ENCODE measurements at places on chromosomes 4 and X.

DNA sequence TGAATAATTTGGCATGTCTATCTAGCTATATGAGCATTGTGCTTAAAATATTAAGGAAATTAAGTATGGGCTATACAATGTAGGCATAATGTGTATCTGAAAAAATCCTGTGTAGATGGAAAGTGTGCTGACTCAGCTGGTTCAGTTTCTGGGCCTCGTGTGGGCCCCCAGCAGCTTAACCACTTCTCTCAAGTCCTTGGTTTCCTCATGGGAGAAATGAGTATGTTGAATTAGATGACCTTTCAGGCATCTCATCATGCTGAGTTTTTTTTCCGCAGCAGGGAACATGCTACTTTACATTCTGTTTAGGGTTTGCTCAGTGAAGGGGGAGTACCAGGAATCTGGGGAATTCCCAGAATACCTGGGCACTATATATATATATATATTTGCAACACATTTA, 30.5 kb downstream of the RHOH start:
- no peak for DNase-seq

- DNase-seq, result peak; percentile 70
Observed at GRCh38 chr4:124636788-124637187, 75.7 kb downstream of the ANKRD50 start.

GRCh38 chr4:138051157-138051556, 191.0 kb downstream of the SLC7A11 start:
- DNase-seq, result no peak

- DNase-seq, result no peak
Observed at GRCh38 chr4:156128616-156129015, 174.9 kb upstream of the CTSO start.

- DNase-seq, result no peak
Observed at GRCh38 chr4:81257816-81258215, 42.8 kb upstream of the PRKG2 start.

DNA sequence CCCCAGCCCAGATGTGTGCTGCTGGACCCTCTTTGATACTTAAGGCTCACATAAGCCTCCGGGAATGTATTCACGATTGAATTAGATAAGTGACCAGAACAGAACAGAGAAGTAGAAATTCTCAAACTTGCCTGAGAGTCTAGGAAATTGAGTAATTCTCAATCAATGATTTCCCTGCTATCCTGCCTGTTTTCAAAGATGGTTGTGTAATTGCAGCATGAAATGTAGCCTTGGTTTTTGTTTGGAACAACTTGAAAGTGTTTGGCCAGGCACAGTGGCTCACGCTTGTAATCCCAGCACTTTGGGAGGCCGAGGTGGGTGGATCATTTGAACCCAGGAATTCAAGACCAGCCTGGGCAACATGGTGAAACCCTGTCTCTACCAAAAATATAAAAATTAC, 41.2 kb downstream of the TNIP2 start:
- no peak for DNase-seq

DNA sequence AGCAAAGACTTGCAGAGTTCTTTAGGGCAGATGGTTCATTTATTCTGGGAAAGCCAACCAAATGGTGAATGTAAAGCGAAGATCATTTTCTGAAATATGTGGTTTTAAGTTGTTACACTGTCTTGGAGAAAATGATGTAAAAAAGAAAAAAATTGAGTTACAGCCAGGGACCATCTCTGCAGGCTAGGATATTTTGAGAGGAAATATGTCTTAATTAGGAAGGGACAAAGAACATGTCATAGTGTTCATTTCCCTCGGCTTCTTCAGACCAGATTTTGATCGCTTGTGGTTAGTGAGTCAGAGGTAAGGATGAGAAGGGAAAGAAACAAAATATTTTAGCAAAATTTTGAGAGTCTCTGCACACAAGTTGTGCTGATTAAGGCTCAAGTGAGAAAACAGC, 59.0 kb upstream of the C1QTNF7 start:
- no peak for DNase-seq

GRCh38 chr4:181582595-181582994, 660.6 kb upstream of the TENM3 start:
- no peak for DNase-seq

GRCh38 chr4:1406394-1406980, at the start of gene NKX1-1:
Gene NKX1-1 (minus strand): TSS chr4:1406442. CDS start chr4:1406442, 0 bp downstream.
- no peak for DNase-seq

GRCh38 chrX:136126872-136127406, 20.4 kb upstream of the FHL1 start:
- no peak for DNase-seq

DNA sequence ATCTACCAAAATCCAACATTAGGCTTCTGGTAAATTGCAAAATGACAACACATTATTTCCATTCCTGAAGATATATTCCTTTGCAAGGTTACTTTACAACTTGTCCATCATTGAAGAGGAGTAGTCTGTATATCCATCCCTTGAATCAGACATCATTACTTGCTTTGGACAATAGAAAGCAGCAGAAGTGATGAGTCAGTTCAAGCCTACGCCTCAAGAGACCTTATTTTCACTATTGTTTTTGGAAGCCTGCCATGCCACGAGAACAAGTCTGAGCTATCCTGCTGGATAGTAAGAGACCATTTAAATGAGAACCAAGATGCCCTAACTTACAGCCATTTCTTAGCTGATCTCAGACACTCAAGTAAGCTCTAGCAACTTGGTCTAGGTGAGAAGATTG, 246.0 kb upstream of the HHIP start:
- no peak for DNase-seq

GRCh38 chr4:107987916-107988762, 1.6 kb upstream of the HADH start:
- DNase-seq, result no peak

DNA sequence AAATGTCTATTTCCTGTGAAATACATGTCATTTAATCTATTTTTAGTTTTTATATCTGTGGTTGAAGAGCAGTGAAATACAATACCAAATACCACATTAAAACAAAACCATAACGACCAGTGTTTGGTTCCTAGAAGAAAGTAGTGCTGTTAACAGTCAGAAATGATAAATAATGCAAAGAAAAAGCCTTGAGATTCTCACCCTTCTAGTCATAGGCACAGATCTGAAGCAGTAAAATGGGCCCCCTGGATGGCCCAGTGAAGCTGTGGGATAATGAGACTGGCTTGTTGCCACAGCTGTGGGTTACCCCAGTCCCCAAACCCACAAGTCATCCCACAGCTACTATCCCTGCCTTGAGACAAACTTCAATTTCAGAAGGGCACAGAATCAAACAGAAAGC, 137.3 kb upstream of the RPL34 start:
- no peak for DNase-seq

- DNase-seq, result no peak
Observed at GRCh38 chr4:825971-826330, at the start of gene CPLX1. Gene CPLX1 (minus strand): TSS chr4:826129. CDS start chr4:824522, 1,607 bp downstream.

GRCh38 chrX:111270339-111270738, at the start of gene CAPN6:
Gene CAPN6 (minus strand): TSS chrX:111270483. CDS start chrX:111263936, 6,547 bp downstream.
- DNase-seq, result peak; percentile 45

DNA sequence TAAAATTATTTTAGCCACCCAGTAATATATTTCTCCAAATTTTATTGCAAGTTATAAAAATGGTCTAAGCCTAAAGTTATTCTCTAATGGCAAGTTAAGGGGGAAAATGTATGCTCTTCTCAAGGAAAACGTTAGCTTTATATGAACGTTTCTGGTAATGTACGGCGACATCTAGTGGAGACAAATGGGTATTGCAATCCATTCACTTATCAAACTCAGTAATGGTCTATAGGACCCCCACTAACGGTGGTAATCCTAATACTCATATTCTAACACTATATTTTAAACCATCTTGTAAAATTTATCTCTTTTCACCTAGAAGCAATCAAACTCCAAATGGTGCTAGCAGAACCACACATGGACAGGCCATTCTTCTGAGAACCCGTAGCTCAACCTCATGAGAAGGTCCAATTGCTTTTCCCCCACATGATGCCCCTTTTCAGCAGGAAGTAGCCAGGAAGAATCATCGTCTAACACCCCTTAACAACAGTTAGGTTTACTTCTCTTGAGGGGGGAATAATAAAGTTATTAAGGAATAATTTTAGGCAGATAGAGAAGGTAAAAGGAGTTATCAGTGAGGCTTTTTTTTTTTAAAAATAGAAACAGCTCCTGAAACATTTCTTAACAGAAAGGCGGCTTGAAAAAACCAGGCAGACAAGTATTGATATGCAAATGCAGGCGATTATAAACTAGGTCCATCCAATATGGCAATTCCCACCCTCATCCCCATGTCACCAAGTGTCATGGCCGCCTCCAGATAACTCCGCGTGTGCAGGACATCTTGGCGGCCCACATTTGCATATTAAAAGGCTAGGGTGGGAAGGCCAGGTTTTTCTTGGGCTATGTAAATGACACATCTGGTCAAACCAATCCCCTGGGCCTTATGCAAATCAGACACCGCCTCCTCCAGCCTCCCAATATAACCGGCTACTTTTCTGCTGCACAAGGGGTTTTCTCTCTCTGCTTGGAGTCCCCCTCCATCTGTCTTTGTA, 35.0 kb downstream of the NUDT11 start:
- DNase-seq, result no peak

- DNase-seq, result no peak
Observed at GRCh38 chr4:100982345-100982744, 365.0 kb downstream of the PPP3CA start.

DNA sequence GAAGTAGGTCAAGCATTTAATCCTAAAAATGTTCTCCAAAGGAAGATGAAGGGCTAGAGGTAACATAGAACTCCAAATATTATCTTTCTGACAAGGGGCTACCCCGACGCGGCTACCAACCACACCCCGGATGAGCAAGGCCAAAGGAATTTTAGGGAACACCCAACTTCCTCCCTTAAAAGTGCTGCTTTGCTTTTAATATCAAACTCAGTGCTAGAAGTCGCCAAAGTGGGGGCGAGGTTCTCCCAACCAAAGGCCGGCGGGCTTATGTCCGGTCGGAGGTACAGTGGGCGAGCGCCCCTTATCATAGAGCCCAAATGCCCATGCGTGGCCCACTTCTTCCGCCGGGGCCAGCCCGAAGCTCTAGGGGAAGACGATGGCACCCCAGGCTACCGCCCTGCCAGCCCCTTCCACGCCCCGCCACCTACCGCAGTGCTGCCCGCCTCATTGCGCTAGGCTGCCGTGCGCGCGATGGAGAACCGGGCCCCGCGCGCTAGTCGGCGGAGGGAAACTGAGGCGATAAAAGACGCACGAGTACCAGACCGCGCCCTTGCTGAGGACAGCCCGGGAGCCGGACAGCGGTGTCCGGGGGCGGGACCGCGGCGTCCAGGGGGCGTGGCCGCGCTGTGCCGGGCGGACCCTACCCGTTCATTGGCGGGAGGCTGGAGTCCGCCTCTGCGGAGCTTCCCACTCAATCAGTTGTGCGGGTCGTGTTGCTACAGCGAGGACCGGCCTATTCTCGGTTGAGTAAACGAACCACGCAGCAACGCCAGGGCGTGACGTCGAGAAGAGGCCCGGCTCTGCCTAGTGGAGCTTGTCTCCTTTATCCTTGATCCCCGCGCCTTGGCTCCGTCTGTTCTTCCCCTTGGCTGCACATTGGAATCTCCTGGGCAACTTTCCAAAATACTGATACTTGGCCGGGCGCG, at the start of gene ACOT9:
Gene ACOT9, minus strand, starts transcription at position 580 of the 926 bp plus-strand sequence. Its CDS starts 132 bp downstream, at position 448.
- DNase-seq, result peak; percentile 47

All from iPS DF 19.7 (cell line).